ENCODE measurements at places on chromosomes 12 and 14.

DNA sequence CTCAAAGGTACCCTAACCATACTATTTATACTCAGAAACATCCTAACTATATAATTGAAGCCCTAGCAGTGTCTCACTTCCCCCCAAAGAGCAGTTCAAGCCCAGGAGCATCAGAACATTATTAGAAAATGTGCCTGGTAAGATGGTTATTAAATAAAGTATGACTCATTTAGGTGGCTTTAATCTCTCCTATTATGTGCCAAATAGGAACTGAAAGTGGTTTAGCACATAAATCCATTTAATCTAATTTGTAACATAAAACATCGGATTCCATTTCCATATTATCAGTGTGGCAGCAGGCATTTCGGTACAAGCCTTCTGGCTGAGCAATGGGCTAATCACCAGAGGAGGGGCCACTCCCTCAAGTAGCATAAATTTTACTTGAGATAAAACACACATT is 395.2 kb upstream of the TMTC1 start:
- no peak for DNase-seq

DNA sequence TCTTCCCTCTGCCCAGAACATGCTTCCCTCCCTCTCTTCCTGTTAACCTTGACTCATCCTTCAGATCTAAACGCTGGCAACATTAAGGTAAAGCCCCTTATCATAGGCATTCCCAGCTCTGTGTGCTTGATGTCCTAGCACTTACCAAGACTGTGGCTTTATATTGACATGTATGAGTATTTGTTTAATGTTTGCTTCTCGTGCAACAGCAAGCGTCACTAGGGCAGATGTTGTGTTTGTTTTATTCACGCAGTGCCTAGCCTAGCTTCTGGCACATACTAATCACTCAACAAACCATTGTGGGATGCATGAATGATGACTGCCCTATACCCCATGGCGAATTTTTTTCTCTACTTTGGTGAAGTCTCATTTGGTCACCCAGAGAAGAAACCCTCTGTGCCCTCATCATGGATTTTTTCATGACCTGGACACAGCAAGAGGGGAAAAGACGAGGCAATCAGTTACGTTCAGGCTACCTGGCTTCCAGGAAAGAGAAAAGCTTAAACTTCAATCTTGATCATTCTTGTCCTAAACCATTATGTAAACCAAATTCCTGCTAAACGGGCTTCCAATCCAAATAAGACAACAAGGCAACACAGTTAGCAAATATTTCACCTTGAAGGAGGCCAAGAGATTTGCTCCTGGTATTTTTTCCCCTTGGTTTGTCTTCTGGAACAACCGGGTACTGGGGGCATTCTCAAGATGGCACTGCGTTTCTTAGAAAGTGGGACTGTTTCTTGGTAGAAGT is 47.9 kb upstream of the SOCS2 start:
- no peak for DNase-seq

- no peak for DNase-seq
These were observed 37.9 kb upstream of the SINHCAF start for GRCh38 chr12:31363831-31364230.

- DNase-seq = no peak
These were observed 169.2 kb downstream of the APAF1 start for GRCh38 chr12:98814254-98814653.

- DNase-seq = no peak
These were observed 1459.6 kb upstream of the TMEM132C start for GRCh38 chr12:126807312-126807865.

DNA sequence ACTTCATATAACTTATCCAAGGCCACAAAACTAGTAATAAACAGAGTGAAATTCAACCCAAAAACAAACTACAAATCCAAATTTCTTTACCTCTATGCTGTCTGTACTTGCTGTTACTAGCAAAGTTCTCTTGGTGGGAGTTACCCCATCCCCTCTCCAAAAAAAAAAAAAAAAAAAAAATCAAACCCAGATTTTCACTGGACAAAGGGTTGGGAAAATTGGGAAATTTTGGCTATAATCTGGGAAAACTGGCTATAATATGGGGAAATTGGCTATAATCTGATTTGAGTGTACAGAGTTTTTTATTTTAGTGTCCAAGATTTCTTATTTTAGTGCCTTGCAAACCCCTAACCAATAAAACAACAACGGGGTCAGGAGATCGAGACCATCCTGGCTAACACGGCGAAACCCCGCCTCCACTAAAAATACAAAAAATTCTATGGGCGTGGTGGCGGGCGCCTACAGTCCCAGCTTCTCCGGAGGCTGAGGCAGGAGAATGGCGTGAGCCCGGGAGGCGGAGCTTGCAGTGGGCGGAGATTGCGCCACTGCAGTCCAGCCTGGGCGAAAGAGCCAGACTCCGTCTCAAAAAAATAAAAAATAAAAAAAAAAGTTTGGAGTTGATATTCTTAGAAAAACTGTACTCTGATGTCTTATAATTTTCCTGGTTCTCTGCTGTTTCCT is 148.4 kb downstream of the CHST11 start:
- no peak for DNase-seq

- DNase-seq = no peak
These were observed 1379.7 kb upstream of the SEL1L start for GRCh38 chr14:82913396-82913795.

DNA sequence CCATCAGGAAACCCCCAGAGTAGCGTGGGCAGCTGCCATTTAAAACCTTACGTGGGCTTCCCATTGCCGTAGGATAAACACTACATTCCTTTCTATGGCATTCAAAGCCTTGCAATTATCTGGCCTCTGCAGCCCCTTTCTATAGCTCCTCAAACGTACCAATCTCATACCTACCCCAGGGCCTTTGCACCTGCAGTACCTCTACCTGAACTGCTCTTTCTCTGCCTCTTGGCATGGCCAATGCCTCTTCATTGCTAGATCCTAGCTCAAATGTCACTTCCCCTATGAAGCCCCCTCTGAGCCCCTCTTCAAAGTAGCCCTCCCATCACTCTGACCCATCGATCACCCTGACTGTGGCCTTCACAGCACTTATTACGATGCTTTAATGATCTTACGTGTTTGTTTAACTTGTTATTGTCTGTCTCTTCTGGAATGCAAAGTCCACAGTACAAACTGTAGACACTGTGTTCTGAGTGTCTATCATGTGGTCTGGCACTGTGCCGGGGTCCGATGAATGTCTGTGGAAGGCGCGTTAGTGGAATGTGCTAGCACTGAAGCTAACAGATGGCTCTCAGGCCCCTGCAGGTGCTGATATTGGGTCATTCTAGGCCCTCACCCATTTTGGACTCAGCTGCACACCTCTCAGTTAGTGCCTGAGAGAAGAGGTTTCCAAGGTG is 157.3 kb upstream of the NOS1 start:
- DNase-seq = no peak

DNA sequence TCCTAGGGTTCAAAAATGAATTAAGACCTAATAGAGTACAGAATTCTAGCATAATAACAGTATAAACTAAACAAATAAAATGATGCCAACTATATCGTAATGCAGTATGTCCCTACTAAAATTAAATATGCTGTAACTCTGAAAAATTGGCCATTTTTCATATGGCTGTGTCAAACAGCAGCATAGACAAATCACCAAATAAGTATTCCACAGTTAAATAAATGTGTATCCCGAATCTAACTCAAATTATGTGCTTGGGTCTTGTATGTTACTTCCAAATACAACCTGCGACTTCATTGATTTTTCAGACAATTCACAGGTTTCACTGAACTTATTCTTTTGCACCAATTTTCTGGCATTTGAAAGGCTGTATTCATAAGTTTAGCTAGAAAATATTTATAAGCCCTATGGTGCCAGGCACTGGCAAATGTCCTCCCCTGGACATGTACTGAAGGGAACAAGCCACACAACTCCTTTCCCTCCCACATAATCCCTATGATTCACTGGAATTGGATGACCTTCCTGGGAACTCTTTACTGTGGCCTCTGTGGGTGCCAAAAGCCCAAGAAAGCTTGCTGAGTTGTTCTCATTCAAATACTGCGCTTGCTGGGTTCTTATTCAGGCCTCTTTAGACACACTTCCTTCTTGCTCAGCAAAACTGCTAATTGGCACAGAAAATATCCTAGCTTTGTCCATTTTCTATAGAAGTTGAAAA is 108.8 kb downstream of the KITLG start:
- DNase-seq = no peak

DNA sequence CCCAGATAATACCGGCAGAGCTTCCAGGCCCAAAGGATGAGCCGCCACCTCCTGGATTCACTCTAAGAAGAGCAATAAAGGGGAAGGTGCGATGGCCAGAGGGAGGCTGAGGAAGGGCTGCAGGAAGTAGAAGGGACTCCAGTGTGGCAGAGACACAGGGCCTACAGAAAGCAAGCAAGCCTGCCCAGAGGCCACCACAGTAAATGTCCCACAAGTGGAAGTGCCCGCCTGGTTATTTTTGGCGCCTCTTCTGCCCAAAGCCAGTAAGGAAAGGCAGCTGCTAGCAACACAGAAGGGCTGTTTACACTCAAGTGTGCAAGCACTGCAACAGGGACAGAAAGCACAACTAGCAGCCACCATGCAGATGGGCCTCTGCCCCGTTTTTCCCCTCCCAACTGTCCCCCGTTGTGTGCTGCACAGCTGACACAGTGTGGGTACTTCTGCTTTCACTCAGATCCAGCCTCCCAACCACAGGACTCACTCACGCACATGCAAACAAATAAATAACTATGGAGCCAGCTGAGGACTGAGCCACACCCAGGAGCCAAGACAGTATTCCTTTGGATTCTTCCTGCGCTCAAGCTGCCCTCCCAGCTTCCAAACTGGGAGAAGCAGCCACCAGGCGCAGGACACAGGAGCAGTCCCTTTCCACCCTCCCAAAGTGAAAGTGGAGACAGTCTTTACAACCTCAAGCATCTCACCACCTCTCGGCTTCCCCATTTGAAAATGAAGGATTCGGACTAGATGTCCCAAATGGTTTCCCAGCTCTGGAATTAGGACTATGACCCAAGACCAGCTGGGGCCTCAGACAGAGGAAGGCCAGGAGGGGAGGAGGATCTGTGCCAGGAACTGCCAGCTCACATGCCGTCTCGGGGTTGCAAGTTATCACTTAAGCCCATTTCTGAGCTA is 40.0 kb upstream of the PNMA1 start:
- no peak for DNase-seq

GRCh38 chr12:60693019-60693626 is 1097.3 kb downstream of the SLC16A7 start:
- no peak for DNase-seq

DNA sequence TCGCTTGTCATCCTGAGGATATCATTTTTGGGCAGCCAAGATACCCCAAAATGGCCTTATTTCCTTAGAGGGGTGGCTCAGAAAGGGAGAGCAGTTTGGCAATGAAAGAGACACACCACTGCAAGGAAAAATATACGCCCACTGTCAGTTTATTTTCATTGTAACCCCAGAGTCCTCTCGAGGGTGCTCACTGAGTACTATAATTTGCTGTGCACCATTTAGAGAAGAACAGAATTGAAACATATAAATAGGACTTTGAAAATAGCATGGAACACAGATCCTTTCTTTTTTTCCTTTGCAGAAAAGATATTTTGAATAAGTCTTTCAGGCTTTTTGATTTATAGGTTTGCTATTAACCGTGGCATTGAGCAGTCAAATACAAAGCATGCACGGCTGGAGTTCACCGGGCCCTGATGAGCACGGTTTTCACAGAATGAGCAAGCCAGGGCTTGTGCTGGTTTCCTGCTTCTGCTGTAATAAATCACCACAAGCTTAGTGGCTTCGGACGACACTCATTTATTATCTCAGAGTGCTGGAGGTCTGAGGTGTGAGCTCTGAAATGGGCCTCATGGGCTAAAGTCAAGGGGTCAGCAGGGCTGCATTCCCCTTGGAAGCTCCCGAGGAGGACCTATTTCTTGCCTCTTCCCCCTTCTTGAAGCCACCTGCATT is 152.3 kb downstream of the ZNF664 start:
- no peak for DNase-seq

- DNase-seq = no peak
These were observed 3.8 kb downstream of the ETV6 start for GRCh38 chr12:11653215-11653753.

- no peak for DNase-seq
These were observed 273.6 kb upstream of the BTG1 start for GRCh38 chr12:92419201-92419600.

DNA sequence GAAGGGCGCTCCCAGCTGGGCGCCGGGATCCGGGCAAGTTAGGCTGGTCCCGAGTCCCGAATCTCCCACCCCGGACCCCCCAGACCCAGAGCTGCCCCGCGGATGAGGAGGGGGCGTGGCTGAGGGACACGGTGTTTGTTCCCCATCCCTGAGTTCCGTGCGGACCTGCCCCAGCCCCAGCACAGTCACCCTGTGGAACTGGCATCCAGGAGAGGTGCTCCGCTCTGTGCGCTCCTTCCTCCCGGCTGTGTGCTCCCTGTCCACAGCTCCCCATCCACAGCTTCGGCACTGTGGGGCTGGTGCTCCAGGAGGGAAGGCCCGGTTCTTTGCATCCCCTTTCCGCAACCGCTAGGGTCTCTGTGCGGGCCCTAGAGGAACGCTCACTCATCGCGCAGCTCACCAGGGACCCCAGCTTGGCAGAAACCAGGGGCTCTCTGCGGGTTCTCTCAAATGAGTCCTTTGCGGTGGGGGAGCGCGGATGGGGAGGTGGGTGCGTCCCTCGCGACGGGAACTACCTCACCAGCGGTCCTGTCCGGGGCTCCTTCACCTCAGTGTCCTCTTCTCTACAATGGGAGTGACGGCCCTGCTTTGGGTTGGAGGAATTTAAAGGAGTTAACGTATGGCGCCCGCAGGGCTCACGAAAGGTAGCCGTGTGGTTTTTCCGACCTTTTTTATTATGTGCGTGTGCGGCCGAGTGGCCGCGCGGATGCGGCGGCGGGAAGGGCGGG is 845 bp downstream of the TMEM132C start:
- DNase-seq = no peak

DNA sequence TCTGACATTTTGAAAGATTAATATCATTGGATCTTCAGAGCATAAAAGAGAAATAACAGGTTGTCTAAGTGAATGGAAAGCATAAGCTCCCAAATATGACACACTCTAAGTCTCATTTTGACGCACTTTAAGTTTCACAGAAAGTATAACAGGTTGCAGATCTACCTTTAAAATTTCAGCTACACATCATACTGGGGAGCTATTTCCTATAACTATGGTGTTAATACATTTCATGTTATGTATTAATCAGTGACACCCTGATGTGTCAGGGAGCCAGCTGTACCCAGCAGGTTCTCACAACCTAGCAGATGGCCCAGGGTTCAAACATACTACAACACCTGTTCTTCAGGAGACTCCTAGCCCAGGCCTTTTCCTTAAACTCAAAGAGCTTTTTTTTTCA is 31.1 kb upstream of the TMX1 start:
- no peak for DNase-seq

DNA sequence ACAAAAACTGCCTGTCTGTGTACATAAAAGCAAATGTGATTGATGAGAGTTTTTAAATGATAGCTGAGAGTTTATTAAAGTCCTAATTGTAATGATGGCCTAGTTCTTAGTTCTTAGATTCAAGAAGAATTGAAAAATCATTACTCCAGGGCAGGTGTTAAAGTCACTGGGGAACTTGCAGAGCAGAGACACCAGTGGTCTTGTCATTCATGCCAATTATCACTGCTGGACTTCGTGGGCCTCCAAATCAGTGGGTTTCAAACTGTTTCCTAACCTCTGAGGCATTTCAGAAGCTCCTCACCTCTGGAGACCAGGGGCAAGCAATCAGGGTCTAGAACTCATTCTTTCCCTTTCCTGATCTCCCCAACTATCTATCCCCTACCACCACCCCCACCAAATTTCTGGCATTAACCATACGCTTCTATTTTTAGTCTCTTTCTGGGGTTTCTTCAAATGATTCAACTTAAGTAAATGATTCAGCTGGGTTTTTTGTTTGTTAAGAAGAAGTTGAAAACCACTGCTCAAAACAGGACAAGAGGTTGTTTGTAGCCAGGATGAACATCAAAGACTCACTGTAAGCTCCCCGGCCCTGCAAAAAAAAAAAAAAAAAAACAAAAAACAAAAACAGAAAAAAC is 80.1 kb downstream of the CEP83 start:
- no peak for DNase-seq
